NCI-H146 (cell line): ENCODE measurements at places on chromosomes 6 and 20.

- no peak for DNase-seq
Observed at GRCh38 chr6:25277857-25278256, 1.3 kb upstream of the CARMIL1 start.

DNA sequence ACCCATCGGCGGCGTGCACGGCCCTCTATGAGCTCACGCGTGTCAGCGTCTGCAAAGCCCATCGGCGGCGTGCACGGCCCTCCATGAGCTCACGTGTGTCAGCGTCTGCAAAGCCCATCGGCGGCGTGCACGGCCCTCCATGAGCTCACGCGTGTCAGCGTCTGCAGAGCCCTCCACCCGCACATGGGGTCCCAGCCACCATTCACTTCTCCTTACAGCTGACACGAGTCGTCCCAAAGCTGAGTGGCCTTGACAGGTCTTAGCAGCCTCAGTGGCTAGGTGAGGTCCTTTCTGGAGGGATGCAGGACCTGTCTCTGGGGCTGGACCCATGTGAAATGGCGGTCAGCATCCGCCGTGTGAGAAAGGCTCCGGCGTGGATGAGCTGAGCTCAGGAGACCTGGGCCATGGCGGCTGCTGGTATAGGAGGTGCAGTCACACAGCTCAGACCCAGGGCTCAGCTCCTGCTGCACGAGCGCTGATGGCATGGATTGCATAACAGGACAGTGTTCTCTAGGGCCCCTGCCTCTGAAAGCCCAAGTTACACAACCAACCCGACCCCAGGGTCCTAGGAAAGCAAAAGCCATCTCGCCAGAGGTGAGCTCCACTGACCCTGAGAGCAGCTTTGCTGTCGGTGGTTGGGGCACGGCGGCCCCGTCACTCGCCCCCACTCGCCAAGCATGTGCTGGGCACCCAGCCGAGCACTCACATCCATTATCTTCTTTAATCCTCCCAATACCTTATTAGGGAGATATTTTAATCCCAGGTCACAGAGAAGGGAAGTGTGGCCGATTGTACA lies 38.9 kb downstream of the DLL1 start:
- DNase-seq: no peak

GRCh38 chr6:157268835-157269234 lies 54.5 kb downstream of the TMEM242 start:
- DNase-seq: no peak

GRCh38 chr20:61673152-61673847 lies 392.4 kb downstream of the TAF4 start:
- DNase-seq: no peak

DNA sequence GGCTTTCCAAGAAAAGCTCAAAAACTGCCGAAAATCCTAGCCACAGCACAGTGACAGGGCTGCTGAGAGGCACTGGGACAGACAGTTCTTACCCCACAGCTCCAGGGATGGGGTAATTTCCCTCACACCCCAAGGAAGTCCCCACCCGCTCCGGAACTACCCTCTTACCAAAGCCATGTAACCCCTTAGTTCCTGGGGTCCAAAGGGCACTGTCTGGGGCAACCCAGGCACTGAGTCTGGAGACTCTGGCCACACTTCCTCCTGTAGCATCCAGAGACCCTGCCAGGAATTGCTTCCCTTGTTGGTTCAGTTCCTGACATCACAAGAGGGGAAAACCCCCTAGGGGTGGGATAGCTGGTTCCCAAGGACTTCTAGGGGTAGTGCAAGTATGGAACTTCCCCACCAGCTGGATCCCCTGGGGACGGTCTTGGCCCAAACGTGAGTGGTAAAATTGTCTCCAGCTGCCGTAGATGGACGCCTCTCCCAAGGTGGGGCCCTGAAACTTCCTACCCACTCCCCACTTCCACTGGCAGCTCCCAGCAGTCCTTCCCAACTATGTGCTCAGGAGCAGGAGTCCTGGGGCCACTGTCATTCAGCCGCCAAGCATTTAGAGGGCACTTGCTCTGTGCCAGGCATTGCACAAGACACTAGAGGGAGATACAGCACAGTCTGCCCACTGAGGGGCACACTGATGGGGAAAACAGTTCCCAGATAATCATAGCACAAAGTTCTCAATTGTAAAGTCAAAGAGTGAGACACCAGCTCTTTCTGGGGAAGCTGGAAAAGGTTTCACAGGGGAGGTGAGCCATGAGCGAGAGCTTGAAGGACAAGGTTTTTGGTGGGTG lies 17.2 kb upstream of the HCK start:
- no peak for DNase-seq

- no peak for DNase-seq
Observed at GRCh38 chr6:53741034-53741823, 53.6 kb upstream of the LRRC1 start.

GRCh38 chr6:127516662-127517273 lies 2.4 kb downstream of the MTCL3 start:
- peak; percentile 84 for DNase-seq

DNA sequence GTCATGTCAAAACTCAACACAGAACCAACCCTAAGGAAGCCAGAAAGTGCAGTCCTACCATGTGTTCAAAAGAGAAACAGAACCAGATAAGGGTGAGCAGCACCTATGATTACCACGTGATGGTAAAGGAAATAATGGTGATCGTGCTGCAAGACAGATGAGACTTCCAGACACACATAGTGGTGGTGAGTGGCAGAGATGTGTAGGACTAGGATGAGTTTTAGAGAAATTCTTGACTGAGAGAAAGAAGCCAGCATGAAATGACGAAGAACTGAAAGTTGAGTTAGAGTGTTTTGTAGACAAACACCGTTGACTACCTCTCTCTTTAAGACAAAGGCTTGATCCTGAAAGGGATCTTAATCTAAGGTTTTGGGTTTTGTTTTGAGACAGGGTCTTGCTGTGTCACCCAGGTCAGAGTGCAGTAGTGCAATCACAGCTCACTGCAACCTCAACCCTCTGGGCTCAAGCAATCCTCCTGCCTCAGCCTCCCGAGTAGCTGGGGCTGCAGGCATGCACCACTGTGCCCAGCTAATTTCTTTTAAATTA lies 10.6 kb upstream of the BTBD9 start:
- DNase-seq: no peak

DNA sequence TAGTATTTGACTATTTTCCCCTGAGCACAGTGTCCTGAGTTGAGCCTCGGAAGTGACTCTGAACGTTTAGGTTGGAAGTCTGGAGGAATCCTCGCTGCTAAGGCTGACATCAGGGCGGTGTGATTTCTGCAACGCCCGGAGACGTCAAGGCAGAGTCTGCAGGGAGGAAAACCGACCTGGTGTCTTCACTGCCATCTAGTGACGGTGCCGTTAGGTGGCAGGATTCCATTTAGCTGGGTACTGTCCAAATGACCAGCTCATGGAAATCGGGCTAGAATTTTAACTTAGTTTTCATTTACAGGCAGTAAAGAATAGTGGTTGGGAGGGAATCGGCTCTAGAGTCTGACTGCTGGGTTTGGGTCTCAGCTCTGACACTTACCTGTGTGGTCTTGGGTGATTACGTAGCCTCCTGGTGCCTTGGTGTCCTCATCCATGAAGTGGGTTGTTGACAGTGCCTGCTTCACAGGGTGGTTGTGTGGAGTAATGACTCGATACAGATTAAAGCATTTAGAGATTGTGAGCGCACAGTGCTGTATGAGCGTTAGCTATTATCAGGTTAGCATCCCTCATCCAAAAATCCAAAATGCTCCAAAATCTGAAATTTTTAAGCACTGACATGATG lies 35.0 kb downstream of the FOXF2 start:
- DNase-seq: no peak

GRCh38 chr6:145270464-145270863 lies 464.9 kb downstream of the EPM2A start:
- no peak for DNase-seq

GRCh38 chr6:130158548-130158947 lies 64.2 kb downstream of the SAMD3 start:
- DNase-seq: no peak

- no peak for DNase-seq
Observed at GRCh38 chr20:25018425-25018824, 25.9 kb upstream of the APMAP start.

DNA sequence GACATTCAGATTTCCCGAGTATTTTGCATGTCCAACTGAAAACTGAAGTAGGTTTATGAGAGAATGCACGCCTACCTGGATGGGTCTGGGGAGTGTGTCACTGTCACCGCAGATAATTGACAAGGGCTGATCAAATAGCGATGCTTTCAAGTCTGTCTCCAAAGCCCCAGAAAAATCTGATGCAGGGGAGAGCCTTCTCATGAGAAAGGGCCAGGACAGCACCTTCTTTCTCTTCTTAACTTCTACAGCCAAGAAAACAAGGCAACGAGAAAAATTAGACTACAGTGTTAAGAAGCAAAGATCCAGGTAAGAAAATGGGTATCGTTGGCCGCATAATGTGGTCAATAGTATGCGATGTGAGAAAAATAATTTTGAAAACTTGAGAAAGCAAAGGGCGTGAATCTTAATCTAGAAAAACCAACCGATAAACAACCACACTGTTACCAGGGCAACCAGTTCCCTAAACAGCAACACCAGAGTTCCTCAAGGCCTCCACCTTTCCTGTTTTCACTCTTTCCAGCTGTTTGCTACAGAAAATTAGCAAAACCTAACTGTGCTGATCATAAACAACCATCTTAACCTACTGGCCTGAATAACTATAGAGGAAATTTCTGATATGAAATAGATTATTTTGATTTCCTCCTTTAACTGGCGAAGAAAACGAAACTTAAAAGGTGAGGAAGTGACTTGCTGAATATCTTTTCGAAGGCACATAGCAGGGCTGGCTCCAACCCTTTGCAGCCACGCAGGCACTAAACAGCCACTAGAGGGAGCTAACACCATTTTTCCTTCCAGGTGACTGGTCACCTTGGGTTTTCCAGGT lies 2.6 kb downstream of the TAGAP start:
- peak; percentile 83 for DNase-seq

DNA sequence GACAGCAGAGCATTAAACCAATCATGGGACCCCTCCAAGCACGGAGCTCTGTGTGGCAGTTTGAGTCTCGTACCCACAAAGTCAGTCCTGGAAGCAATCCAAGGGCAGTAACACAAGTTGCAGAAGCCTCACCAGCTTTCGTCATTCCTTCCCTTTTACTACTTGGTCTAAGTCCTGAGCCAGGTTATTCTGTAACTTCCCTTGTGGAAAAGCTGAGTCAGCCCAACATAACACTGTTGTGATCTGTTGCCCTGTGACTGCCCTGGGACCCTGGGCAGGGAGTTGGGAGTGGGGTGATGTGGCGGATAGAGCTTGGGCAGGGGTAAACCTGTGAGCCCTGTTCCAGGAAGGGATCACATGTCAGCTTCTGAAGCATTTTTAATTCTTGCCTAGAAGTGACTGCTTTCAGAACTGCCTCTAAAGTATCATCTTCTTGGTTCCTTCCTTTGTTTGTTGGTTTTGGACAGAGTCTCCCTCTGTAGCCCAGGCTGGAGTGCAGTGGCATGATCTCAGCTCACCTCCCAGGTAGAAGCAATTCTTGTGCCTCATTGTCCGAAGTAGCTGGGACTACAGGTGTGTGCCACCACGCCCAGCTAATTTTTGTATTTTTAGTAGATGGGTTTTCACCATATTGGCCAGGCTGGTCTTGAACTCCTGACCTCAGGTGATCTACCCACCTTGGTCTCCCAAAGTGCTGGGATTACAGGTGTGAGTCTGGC lies 183.7 kb upstream of the JAG1 start:
- no peak for DNase-seq

DNA sequence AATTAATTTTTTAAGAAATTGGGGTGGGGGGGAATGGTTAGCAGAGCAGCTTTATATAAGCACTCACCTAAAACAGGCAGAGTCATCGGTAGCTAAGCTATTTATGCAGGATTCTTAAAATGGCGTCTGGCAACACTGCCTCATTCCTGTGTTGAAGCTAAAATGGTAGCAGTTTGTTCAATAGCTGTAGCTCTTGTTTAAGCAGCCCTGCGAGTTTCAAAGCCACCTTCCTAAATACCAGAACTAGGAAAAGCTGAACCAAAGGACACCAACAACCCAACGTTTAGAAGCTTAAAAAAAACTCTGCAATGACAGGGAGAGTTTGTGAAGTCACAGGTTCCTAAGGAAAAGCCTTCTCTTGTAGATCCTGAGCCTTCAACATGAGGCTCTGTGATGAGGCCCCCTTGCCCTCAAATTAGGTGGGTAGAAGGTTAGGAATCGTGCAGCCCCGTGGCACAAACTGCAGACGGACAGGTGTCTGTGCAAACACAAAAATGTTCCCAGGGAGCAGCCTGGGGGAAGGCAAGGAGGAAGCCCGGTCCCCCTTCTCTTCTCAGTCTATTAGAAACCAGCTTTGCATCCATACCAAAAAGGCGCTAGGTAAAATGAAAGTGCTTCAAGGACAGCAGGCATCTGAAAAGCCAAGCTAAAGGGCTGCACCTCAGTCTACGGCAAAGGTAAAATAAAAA lies 4.7 kb downstream of the ZMYND8 start:
- peak; percentile 27 for DNase-seq

GRCh38 chr6:151442371-151442770 lies 9.6 kb downstream of the RMND1 start:
- DNase-seq: no peak

DNA sequence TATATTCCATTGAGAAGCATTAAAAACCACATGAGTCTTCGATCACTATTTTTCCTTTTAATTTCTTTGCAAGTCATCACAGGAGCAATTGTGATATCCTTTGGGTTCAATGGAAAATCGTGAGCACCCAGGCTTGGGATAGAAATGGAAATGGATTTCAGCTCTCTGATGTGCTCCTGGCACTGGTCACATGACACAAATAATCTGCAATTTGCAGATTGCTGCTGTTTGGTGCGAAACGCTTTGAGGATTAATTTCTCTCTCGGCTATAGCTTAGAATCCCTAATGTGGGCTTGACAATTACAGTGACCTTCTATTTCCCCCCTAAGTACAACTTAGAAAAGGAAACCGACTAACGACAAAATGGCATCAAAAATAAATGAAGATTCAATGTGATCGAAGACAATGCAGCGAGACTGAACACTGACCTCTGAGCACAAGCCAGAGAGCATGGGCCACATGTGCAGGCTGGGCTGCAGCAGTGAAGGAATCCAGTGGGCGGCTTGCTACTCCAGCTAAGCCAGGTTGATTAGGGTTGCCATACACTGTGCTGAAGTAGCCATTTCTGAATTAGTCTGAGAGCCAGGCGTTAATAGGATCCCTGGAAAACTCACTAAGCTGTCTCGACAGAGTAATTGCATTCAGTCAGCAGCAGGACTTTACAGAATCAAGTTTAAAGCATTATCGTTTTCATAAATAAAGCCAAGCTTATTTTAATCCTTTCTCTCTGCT lies 301.8 kb upstream of the AGPAT4 start:
- DNase-seq: no peak

DNA sequence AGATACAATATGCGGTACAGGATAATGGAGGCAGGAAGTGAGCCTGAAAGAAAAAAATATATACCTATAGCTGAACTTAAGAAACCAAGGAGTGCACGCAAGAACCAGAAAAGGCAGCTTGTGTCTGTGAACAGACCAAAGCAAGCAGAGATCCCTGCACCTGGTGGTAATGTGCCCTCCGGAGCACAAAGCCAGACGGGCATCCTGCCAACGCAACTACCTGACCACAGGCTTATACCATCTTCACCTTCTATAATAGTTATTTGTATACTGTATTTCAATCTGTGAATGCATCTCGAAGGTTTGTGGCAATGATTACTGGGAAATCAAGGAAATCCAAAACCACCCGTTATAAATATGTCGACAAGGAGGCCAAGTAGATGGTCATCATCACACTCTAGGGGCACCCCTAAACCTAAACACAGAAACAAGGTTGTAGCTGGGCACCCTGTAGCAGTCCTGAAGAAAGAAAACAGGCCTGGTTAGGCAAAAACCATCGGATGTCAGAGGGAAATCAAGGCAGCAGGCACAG lies 801 bp downstream of the FBXL4 start:
- peak; percentile 72 for DNase-seq
